ENCODE measurements at places on chromosomes 16 and 17.

DNA sequence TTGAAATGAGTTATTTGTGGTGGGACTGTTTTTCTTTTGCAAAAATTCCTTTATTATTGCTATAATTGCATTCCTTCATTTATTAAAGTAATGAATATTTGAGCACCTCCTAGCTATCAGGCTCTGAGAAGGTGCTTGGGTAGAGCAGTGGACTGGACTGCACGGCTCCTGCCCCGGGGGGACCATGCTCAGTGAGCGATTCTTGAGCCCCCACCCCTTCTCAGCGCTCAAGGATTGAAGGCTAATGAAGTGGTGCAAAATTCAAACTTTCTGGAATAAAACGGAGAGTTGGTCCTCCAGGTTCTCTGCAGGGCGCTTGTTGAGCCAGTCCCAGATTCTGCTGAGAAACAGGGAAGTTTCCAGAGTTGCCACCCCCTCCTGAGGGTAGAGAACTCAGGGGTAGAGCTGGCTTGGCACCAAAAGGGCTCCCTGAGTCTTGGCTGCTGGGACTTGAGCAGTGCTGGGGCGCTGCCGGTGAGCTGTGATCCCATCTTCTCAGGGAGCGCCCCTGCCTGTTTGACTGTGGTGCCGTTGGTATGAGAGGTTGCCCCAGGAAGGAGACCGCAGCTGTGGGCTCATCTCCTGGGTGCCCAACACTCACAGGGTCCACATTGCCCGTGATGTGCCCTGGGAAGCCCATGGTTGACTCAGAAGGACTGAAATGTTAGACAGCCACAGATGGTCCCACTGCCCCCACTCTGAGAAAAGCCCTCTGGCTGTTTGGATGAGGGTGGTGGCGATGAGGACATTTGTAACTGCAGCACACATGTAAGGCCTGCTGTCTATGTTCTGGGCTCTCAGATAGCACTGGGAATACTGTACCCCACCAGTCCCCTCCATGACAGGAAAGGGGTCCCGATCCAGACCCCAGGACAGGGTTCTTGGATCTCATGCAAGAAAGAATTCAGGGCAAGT lies 20.0 kb downstream of the KSR1 start:
- no peak for ATAC-seq

DNA sequence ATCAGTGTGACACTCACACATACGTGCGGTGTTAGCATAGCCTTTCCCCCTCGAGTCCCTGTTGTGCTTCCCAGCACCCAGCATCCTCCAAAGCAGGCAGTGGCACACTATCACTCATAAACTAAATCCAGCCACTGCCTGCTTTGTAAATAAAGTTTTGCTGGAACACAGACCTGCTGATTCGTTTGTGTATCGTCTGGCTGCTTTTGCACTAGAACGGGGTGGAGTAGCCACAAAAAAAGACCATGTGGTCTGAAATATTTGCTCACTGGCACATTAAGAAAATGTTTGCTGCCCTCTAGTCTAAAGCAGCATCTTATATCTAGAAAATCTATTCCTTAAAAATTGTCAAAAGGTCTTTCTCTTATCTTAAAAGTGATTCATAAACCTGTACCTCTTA lies 341.2 kb upstream of the ZFHX3 start:
- no peak for ATAC-seq

- ATAC-seq, result peak; percentile 65
Measured at GRCh38 chr17:69501591-69502468, 87.3 kb downstream of the MAP2K6 start.

DNA sequence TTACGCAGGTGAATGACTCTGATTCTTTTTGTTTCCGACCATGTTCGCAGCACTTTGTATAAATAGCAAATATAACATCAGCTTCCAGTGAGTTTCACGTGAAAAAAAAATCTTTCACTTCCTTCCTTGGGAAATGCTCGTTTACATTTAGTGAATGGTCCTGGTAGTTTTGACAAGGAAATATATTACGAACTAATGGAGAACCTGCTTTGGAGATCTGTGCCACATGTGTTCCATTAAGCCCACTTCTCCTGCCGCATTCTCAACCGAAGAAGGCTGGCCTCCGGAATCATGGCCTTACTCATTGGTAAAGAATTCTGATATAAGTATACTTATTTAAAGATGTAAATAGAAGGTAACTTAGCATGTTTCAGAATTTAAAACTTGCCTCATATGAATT lies 3.6 kb downstream of the CRAMP1 start:
- ATAC-seq, result no peak

- no peak for ATAC-seq
Measured at GRCh38 chr16:87107201-87107600, 210.0 kb downstream of the C16orf95 start.

DNA sequence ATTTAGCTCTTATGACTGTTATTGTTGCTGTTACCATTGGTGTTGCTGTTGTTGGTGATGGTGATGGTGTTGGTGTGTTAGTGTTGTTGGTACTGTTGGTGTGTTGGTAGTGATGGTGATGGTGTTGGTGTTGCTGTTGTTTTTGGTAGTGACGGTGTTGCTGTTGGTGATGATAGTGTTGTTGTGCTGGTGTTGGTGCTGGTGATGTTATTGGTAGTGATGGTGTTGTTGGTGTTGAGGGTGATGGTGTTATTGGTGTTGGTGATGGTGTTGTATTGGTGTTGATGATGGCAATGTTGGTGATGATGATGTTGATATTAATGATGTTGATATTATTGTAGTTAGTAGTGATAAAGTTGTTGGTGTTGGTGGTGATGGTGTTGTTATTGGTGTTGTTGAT lies 285.7 kb upstream of the FOXF1 start:
- no peak for ATAC-seq

DNA sequence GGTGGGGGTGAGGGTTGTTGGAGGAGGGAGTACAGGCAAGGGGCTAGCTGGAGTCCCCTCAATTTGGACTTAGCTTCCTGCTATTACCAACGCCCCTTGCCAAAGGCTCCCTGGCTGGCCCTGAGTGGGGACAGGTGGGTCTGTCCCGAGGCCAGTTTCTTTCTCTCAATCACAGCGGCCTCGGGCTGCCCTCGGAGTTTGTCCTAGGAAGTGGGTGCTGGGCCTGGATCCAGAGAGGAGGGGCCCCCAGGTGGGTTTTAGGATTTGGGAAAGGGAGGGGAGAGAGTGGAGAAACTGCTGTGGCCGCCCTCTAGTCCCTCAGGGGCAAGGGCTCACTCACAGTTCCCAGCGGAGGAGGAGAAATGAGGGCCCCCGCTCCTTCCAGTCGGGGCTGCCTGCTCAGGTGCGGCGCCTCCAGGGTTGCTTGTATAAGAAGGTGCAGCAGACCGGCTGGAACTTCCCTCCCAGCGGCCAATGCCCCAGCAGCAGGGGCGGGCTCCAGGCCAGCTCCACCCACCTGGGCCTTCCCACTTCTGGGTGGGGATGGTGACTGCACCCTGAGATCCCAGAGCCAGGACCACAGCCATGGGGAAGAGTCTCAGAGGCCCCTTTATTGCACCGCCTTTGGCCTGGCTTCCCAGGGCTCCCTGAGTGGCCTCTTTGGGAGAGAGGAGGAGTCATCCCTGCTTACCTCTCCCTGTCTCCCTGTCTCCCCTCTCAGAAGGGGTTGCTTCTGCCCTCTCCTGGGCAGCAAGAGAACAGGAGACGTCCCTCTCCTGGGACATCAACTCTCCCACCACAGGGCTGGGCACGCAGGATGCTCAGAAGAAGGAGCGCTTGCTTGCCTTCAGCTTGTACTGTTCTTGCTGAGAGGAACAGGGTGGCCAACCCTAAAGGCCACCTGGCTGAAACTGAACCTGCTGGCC lies 112.0 kb upstream of the SMURF2 start:
- ATAC-seq, result no peak

GRCh38 chr17:332558-333322 lies 19.9 kb downstream of the RPH3AL start:
- ATAC-seq, result peak; percentile 45

Data from gastroesophageal sphincter (tissue), 4 donors.